ENCODE measurements at places on chromosomes 5 and 9.
A peak's percentile ranks its signal among the peaks of the same experiment; 100 is the strongest.

GRCh38 chr9:138065287-138065686 lies 187.7 kb downstream of the CACNA1B start:
- DNase-seq, result no peak

GRCh38 chr9:2676466-2676865 lies 40.8 kb upstream of the KCNV2 start:
- DNase-seq, result no peak

DNA sequence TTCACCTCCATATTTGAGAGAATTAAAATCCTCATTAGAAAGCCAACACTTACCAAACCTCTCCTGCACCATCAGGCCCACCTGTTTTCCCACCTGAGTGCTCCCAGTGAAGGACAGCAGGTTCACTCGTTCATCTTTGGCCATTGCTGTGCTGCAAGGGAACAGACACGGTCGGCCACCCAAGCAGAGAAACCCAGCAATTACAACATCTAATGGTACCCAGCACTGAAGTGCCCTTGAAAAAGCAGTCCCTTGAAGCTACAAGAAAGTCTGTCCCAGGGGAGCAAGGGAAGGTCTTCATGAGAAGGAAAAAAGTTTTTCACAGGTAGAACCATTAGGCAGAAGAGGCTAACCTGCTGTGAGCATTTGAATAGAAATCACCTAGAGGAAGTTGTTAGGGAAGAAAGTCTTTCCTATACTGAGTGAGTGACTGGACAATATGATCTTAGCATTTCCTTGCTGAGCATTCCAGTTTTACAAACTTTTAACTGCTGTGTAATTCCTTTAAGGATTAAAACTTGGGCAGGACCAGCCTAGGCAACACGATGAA lies 26.7 kb downstream of the ALDH7A1 start:
- no peak for DNase-seq

DNA sequence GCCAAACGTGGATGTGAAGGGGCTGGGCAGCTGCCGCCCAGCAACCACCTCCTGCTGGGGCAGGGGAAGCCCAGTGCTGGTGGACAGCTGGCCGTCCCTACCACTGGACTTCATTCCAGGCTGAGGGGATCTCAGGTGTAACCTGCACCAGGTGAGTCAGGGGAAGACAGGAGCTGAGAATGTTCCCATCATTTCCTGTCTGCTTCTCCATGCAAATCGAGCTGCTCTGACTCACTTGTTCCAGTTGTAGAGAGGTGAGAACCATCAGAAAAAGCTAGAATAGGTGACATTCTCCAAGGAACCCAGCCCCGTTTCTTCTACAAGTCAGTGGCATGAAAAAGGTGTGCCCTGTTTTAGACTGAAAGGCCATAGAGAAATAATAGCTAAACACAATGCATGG lies 21.8 kb upstream of the BARX1 start:
- DNase-seq, result no peak

GRCh38 chr9:131420980-131421624 lies 27.2 kb downstream of the PRRC2B start:
- no peak for DNase-seq

- DNase-seq, result no peak
Observed at GRCh38 chr5:1761453-1761755, 38.2 kb downstream of the MRPL36 start.

GRCh38 chr5:122385808-122386207 lies 73.8 kb downstream of the SNCAIP start:
- DNase-seq, result no peak

DNA sequence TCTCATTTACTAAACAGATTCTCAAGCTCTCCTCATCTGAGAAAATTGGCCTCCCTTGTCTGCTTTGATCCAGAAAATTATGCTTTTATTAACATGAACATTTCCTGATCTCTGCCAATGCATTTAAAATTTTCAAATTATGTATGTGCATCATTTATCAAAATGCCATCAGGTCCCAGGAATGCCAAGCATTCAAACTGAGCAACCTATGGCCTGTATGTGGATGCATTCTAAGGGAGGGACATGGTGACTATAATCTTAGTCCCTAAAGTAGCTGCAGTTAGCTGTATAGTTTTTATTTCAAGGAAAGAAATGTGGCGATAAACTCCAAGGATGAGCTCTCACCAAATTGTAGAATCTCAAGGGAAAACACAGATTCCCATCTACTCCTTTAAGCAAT lies 9.7 kb upstream of the RORB start:
- no peak for DNase-seq

DNA sequence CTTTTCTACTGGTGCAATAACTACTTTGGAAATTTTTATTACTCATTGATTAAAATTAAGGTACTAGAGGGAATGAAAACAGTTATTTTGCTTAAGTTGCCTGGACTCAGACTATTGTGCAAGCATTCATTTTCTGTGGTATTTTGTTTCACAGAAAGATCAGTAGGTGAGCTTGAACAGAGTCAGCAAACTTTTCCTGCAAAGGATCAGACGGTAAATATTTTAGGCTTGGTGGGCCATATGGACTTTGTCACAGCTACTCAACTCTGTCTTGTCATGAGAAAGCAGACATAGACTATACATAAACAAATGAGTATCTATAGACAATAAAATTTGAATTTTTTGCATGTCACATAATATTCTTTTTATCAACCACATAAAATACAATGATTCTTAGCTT lies 1036.4 kb downstream of the NR2F1-AS1 start:
- DNase-seq, result no peak

- peak; percentile 82 for DNase-seq
Observed at GRCh38 chr5:139863361-139863760, 67.8 kb downstream of the PSD2 start.

- no peak for DNase-seq
Observed at GRCh38 chr5:139232147-139232724, 34.1 kb upstream of the SIL1 start.

GRCh38 chr5:95080030-95080429 lies 204.9 kb downstream of the MCTP1 start:
- no peak for DNase-seq

GRCh38 chr9:129317179-129318011 lies 139.3 kb upstream of the IER5L start:
- DNase-seq, result peak; percentile 19

DNA sequence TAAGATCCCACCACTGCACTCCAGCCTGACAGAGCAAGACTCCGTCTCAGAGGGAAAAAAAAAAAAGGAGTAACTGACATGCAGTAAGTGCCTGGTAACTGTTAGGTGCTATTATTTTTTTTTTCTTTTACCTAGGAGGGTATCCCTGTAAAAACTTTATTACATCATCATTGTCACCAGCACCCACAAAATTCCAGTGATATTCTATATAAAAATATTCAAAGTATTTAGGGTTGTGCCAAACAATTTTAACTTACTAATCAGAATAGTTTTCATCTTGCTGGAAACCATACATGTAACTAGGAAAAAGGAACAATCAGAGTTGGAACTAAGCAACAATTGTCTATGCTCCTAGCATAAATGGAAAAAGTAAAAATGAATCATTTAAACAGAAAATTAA lies 112.4 kb downstream of the SSBP2 start:
- no peak for DNase-seq

- no peak for DNase-seq
Observed at GRCh38 chr9:3479514-3480352, 46.1 kb downstream of the RFX3 start.

DNA sequence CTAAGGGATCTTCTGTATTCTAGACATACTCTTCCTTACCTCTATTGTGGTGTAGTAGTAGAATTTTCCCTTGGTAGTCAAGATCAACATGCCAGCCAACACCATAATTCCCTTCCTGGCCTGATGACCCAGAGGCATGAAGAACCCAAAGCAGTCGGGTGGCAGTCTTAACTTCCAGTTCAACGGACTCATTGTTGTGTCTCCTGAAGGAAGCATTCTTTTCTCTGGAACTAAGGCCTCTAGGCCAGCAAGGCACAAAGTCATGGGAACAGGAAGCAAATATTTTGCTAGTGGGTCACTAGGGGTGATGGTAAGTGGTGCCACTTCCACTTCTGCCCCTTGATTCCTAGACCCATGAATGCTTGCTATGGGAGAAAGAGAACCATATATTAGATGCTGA lies 55.2 kb upstream of the DAPK1 start:
- no peak for DNase-seq

- DNase-seq, result no peak
Observed at GRCh38 chr9:135677641-135678168, 14.6 kb downstream of the LCN9 start.

DNA sequence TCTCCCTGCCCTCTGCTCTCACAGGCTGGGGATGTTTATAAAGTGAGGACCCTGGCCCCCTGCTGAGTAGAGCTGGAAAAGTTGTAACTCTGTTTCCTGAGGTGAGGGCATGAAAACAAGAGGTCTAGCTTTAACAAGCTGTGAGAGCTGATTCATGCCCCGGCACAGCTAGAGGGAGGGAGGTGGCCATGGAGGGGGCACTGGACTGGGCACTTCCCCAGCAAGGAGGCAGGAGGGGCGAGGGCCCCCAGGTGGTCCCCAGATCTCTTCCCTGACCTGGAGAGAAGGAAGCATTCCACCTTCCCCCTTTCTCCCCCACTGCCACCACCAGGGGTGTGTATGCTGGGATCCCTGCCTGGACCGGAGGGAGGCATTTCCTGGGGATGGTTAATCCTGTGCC lies at the start of gene MSMP:
TSS of gene MSMP (minus strand) at position 13 of the 400 bp plus-strand sequence. CDS start 147 bp downstream, outside the sequence.
- no peak for DNase-seq

DNA sequence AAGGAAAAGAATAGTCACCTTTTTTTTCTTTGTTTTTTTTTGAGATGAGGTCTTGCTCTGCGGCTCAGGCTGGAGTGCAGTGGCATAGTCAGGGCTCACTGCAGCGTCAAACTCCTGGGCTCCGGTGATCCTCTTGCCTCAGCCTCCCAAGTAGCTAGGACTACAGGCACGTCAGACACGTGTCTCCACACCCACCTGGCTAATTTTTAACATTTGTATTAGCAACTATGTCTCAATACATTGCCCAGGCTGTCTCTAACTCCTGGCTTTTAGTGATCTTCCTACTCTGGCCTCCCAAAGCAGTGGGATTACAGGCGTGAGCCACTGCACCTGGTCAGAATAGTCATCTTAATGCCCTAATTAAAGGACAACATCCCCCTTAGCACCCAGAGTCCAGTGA lies 54.4 kb upstream of the CTSL start:
- no peak for DNase-seq

- DNase-seq, result no peak
Observed at GRCh38 chr5:4083591-4084337, 488.1 kb downstream of the IRX1 start.

GRCh38 chr9:98993570-98993945 lies 49.9 kb downstream of the COL15A1 start:
- no peak for DNase-seq

- no peak for DNase-seq
Observed at GRCh38 chr9:114613919-114614318, 2.8 kb downstream of the TMEM268 start.

DNA sequence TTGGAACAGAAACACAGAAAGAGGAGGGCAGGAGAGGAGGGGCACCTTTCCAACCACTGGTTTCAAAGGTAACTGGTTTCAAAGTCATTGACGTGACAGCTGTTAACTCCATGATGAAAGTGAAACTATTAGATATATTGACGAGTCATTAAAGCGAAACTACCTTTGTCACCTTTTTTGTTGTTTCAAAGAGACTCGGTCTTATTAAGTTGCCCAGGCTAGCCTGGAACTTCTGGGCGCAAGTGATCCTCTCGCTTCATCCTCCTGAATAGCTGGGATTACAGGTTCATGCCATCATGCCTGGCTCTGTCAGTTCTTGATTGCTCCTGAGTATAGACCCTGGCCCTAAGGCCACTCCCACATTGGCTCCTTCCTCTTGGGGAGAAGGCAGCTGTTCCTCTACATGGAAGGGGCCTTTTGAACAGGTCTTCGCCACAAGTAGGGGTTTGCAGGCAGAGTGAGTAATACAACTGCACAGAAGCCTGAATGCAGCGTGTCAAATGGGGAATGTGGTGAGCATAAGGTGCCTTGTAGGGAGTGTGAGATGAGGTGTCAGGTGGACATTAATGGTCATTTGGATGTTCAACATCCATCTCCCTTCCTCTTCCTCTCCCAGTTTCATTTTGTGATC lies 3.4 kb upstream of the F12 start:
- no peak for DNase-seq

- peak; percentile 70 for DNase-seq
Observed at GRCh38 chr9:34547960-34548611, 25.3 kb upstream of the ENHO start.

DNA sequence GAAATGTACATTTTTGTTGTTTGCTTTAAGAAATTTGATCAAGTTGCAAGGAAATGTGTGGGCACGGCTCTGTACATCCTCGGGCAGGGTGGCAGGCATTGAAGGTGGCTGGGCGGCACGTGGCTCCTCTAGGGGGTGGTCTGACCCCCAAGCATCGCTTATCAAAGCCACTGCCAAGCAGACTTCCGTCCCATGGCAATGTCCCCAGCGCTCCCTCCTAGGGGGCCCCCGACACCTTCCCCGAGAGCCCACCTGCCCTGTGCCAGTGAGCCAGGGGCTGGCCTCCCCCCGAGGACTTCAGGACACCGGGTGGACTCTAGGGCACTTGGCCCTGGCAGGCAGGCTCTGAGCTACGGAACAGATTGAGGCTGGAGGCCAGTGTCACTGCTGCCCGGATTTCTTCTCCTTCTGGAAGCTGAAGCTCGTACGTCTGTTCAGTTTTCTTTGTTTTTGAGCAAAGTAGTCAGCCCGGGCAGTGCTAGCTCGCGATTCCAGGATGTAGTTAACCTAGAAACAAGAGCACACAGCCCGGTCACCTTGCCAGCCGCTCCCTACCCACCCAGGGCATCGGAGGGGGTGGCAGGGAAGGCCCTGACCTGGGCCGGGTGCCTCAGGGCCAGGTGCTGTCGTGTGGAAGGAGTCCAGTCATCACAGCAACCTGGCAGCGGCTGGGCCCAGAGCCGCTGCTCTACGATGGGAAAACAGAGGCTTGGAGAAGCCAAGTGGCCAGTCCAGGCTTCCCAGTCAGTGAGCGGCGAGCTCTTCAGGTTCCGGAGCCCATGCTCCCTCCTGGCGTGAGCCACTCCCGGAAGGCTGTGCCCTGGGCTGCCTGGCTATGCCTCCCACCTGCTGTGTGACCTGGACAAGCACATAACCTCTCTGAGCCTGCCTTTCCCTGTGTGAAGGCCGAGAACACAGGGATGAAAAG lies 177.1 kb downstream of the GAPVD1 start:
- no peak for DNase-seq

DNA sequence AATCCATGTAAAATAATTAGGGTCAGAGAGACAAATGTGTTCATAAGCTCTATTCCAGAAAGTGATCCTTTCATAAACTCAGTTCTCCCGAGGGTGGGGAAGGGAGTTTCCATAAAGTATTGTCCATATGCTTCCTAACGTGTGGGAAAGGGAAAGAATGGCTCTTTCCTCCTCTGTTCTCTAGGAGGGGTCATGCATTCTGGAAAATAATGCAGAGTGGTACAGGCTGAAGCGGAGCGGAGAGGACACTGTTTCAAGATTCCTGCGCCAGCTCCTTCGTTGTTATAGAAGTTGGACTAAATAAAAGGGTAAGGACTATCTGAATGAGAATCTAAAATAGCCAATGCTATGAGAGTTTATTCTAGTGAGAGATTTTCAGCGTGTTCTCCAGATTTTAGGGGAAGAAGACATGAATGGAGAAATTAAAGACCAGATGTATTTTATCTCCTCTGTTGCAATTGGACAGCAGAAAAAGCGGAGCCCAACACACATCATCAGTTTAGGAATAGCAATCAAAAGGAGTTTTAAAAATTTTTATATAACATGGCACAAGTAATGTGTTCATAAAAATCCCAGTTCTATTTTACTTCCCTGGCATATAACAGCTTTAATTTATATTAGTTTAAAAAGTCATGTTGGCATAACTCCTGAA lies 166.9 kb upstream of the MPDZ start:
- DNase-seq, result no peak

GRCh38 chr9:131361202-131361833 lies 32.6 kb upstream of the PRRC2B start:
- DNase-seq, result no peak
